ENCODE measurements at places on chromosomes 4 and X.

GRCh38 chr4:47531241-47531953 is 46.3 kb downstream of the ATP10D start:
- DNase-seq = no peak

DNA sequence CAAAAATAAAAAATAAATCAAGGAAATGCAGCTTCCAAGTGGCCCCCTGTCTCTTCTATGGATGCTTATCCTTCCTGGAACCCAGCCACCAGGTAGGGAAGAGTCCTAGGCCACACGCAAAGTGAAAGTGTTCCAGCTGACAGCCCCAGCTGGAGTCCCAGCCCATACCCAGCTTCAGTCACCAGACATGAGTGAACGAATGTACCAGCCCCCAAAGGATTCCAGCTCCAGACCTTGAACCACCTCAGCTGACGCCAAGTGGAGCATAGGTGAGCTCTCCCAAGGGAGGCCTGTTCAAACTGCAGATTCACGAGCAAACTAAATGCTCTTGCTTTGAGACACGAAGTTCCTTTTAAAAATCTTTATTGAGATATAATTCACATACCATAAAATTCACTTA is 62.0 kb downstream of the BCOR start:
- no peak for DNase-seq

GRCh38 chr4:79584352-79584751 is 176.3 kb upstream of the GK2 start:
- DNase-seq = no peak

DNA sequence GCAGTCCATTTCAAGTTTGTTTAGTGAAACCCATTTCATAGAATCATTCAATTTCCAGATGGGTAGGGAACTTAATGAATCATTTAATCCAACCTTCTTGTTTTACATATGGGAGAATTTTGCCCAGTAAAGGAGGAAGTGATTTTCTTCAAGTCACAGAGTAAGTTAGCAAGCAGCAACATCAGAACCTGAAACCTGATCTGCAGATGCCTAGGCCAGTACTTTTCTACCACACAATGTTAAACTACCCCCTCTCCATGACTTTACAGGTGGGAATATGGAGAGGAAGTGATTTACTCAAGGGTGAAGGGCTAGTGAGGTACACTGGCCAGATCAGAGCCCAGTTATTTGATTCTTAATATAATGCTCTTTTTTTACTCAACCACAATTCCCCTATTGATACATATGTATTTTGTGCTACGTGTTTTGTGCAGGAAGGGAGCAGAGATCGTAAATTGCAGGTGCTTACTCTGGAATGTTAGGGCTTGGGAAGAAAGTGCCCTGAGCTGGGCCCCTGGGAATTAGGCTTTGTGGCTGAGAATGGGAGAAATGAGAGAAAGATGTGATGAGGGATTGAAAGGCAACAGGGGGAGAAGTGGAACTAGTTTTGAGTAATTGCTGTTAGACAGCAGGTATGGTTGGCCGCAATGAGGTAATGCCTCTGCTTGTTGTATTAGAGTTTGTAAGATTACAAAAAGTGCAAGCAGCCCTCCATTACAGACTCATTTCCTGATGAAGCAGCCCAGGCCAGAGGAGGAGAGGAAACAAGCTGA is 6.8 kb downstream of the LHFPL1 start:
- no peak for DNase-seq

GRCh38 chrX:108223585-108223984 is 132.0 kb downstream of the ATG4A start:
- DNase-seq = no peak

DNA sequence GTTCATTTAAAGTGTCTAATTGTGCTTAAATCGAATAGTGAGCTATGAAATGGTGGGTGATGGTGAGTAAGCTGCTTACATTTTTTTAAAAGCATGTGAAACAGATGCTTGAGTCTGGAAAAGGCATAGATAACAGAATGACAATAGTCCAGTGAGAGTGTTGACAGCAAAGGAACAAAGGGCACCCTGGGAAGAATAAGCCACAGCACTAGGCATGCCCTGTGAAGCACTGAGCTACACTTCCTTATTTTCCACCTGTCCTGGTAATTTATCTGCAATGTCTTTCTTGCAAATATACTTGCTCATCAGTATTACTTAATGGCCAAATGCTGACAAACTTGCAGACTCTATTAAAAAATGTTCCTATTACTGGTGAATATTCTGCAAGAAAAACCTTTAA is 168.7 kb downstream of the PRDM5 start:
- no peak for DNase-seq

DNA sequence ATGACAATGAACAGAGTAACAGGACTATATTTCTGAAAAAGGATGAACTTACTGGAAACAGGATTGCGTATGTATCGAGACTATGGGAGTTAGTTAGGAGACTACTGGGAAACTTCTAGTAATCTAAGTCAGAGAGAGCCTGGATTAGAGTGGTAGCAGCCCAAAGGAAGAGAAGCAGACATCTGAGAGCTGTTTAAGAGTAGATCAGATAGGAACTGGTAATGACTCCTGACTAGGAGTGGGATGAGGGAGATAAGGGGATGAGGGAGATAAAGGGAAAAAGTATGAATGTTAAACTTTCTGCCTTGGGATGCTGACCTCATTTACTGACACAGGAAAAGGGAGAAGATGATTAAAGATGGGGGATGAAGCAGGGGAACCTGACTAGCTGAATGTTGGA is 116.2 kb downstream of the PDE5A start:
- no peak for DNase-seq

GRCh38 chrX:110087485-110088356 is 84.8 kb downstream of the TMEM164 start:
- peak; percentile 54 for DNase-seq

GRCh38 chr4:176193126-176193525 is 2.3 kb downstream of the SPATA4 start:
- DNase-seq = no peak

All from HT-29 (cell line).